ENCODE measurements at places on chromosomes 1 and 21.

DNA sequence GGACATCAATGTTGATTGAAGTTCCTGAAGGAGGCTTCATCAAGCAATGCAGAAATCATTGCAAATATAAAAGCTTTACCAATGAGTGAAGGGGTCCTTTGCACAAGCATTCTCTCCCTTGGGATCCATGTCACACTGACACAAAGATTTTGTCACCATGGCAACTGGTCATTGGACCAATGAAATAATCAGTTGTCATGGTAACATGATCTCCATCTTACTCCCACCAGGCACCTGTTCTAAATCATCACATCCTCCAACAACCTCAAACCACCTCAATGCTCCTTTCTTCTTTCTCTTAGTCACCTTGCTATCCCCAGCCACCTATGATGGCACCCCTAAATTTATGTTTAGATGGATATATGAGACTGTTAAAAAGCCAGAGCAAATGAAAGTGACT, 13.5 kb upstream of the FOXJ3 start:
- no peak for DNase-seq

DNA sequence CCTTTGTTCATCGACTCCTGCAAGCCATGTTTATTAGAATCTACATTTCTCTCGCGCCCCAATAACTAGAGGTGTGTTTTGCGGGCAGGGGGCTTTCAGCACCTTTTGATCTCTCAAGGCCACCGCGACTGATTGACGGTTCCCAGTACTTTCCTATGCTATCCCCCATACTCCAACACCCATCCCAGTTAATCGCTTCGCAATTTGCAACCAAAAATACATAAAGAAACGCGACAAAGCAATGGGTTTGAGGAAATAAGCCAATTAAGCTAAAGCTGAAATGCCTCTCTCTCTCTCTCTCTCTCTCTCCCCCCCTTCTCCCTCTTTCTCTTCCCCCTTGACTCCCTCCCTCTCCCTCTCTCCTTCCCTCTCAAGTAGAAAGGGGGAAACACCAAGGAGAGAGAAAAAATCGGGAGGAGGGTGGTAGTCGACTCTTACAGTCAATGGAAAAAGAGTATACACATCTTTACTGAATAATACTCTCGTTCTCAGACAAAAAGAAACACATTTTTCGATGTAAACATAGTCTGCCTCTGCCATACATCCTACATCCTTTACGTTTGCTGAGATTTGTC, 128.0 kb upstream of the DPYD start:
- no peak for DNase-seq

- DNase-seq = no peak
Measured at GRCh38 chr21:14862794-14863720, 201.7 kb downstream of the NRIP1 start.

DNA sequence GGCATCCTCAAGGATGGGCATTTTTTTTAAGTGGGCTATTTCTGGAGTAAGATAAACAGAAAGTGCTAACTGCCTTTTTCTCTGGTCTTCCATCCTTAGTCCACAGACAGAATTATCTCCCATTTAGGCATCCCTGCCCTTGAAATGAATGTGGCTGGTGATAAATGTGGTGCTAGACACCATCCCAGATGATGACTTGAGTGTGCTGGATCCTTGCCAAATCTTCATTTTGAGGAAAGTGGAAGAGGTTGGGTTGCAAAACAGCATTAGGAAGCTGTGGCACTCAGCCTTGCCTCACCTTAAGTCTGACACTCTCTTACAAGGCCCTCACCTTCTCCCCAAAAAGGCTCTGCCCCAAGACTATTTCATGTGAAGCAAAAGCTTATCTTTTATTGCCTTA, 19.2 kb downstream of the MAB21L3 start:
- no peak for DNase-seq

DNA sequence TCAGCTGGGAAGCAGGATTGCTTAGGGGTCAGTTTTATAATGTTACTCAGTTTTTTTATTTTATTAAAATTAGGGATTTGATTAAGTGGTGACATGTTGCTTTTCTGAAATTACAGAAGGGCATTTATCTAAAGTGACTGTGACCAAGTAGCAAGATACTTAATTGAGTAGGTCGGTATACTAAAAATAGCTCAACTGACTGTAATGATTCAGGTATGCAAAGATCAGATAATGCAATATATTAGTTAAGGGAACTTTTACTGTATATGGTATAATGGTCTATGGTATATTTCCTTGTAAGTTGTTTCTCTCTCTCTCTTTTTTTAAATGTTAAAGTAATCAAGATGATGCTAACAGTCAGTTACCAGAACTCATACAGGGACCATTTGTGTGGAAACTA, 26.2 kb downstream of the RLF start:
- DNase-seq = no peak
